ENCODE measurements at places on chromosomes 3 and 15. TPM values are rescaled to one million over a fixed set of nuclear protein-coding genes. Genes with fewer than 3 reads are reported as not detected.

DNA sequence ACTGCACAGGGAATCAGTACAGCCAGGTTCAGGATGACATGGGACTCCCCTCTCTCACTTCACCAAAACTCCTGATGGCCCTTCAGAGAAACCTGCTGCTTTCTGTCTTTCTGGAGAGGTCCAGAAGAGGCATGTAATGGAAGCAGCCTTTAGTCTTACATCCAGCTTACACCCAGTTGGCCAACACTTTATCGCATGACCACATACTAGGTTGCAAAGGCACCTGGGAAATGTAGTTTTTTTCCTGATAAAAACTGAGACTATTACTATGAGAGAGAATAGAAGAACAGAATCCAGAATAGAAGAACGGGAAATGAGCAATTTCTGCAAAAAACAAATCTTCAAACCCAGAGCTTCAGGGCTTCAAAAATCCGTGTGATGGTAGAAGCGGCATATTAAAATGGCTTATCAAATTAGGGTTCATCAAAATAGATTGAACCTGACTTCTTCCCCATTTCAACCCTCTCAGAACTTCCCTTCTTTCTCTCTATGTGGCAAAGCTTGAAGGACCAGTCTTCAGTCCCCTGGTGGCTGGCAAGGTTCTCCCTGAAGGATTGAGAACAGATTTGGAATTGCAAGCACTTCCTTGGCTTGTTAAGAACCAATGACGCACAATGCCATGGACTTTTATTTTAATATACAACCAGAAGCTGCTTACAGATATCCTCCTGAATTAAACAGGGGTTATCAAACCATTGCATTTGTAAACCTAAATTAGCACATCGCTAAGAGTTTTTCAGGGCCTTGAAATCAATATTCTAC, 34.4 kb downstream of the CORO2B start:
- H3K27me3 ChIP-seq = no peaks in the 10 kb centered on the region
- no peaks in the 10 kb centered on the region for H3K36me3 ChIP-seq
- no peaks in the 10 kb centered on the region for H3K4me1 ChIP-seq
- H3K27ac ChIP-seq = no peak overlapping the region
- DNase-seq = no peak
- H3K4me3 ChIP-seq = no peak overlapping the region

- peaks cover 32% of the 10 kb centered on the region for H3K4me1 ChIP-seq
- no peaks in the 10 kb centered on the region for H3K36me3 ChIP-seq
- peak overlapping the region; percentile 84 for H3K27ac ChIP-seq
These were observed 31.7 kb downstream of the GOLGA6A start for GRCh38 chr15:74050556-74051234.

DNA sequence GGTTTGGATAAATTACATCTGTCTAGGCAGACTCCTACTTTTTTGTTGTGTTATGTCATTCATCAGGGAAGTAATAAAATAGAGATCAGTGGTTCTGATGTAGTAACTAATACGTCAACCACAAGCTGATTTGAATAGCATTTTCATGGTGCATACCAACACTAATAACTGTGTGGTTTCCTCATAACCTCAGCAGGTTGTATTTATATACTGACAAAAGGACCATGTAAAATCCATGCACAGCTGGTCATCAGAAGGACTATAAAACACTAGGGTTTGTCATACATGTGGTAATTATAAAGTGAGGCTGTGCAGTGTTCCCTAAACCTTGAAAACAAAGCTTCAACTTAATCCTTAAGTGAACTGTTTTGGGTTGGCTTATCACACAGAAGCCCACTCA, 216.8 kb upstream of the RBMS3 start:
- no peak overlapping the region for H3K27ac ChIP-seq
- no peak for DNase-seq
- no peaks in the 10 kb centered on the region for H3K27me3 ChIP-seq
- no peaks in the 10 kb centered on the region for H3K4me1 ChIP-seq
- H3K36me3 ChIP-seq = no peaks in the 10 kb centered on the region

GRCh38 chr3:136409549-136409948, 159.4 kb downstream of the PCCB start:
- H3K4me3 ChIP-seq = no peak overlapping the region
- DNase-seq = no peak
- no peaks in the 10 kb centered on the region for H3K36me3 ChIP-seq
- no peak overlapping the region for H3K27ac ChIP-seq

SKIC8 gene
- 46.8 TPM for total RNA-seq
